ENCODE measurements at places on chromosomes 16 and 17.
A peak's percentile ranks its signal among the peaks of the same experiment; 100 is the strongest.

DNA sequence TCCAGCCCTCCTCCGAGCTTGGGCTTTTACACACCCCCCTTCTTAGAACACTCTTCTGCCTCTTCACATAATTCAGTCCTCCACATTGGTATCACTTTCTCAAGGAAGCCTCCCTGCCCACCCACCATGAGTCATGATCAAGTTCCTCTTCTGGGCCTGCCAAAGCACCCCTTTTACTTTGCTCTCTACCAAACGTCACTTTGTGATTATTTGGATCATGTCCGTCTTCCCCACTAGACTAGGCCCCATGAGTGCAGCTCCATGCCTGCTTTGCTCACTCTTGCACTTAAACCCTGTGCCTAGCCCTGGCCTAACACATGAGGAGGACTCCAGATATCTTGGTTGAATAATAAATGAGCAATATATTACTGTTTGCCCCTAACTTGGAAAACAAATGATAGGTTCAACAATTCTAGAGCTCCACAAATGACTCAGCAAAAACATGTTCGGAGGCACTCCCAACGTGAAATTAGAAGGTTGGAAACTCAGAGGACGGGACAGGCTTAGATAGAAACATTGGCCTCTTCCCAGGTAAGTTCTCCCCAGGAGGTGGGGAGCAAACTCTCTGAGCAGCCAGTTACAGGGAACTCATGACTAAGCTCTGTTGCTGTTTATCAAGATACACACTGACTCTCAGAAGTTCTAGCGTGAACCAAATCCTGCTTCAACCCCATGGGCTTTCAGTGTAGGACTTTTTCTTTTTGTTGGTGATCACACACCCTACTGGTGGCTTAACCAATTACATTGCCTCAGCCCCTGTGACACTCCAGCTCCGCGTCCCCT, 28.3 kb downstream of the G6PC1 start:
- DNase-seq, result peak; percentile 28

DNA sequence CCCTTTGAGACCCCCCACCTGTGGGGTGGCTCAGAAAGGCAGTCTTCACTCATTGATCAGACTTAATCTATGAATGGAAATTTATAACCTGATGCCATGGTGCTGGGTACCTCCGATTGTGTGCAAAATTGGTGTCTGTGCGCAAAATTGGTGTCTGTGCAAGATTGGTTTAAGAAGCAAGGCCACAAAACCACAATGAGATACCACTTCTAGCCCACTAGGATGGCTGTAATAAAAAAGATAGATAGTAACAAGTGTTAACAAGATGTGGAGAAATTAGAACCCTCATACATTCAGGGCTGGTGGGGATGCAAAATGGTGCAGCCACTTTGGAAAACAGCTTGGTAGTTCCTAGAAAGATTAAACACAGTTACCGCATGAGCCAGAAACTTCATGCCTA, 13.9 kb upstream of the CSNK2A2 start:
- DNase-seq, result no peak

DNA sequence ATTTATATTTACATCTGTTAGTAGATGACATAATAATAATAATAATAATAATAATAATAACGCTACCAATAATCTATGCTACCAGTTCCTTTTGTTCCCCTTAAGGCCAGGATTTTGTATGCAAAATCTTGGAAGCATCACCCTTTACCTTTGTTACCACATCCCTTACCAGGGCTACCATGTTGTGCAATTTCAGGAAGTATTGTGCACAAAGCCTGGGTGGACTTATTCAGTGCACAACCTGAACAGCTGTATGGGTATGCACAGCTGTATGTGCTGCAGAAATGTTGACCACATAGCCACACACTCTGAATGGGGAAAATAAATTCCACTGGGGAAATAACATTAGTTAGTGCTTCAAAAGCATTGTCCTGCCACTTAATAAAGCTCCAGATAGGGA, 19.9 kb upstream of the CALB2 start:
- DNase-seq, result no peak

- peak; percentile 93 for DNase-seq
Measured at GRCh38 chr17:83012868-83013778, 66.3 kb upstream of the METRNL start.

DNA sequence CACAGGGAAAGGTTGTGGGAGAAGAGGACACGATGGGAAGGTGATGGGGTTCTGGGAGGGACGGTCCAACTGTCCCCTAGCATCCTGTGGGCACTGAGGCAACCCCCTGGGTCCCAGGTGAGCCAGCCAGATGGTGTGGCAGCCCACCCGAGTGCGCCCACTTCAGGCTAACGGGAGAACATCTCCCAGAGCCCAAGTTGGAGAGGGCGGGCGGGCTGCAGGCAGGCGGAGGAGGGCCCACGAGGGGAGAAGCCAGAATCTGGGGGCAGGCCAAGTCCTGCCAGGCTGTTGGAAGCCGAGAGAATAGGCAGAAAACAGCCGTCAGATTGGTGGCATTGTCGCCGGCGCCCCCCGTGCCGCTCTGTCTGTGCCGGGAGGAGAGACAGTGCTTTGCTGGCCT, 13.8 kb upstream of the ABCC3 start:
- DNase-seq, result no peak

DNA sequence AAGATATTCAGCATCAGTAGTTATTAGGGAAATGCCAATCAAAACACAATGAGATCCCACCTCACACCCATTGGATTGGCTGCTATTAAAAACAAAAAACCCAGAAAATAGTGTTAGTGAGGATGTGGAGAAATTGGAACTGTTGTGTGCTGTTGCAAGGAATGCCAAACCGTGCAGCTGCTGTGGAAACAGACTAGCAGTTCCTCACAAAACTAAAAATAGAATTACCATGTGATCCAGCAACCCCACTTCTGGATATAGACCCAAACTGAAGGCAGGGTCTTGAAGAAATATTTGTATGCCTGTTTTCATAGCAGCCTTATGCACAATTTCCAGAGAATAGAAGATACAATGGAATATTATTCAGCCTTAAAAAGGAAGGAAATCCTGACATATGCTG, 46.0 kb downstream of the FOXK2 start:
- DNase-seq, result no peak

DNA sequence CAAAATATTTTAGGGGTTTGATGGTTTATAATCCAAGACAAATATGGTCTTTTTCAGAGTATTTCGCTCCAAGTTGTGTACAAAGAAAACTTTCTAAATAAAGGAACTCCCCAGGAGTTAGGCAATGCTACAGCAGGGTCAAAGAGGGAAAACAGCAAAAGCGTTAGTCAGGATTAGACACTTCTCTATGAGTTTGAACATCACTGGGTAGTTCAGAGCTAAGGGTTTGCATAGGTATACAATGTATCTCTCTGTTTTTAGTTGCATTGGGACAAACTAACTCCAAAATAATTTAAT, 34.8 kb downstream of the FAM20A start:
- DNase-seq, result no peak

DNA sequence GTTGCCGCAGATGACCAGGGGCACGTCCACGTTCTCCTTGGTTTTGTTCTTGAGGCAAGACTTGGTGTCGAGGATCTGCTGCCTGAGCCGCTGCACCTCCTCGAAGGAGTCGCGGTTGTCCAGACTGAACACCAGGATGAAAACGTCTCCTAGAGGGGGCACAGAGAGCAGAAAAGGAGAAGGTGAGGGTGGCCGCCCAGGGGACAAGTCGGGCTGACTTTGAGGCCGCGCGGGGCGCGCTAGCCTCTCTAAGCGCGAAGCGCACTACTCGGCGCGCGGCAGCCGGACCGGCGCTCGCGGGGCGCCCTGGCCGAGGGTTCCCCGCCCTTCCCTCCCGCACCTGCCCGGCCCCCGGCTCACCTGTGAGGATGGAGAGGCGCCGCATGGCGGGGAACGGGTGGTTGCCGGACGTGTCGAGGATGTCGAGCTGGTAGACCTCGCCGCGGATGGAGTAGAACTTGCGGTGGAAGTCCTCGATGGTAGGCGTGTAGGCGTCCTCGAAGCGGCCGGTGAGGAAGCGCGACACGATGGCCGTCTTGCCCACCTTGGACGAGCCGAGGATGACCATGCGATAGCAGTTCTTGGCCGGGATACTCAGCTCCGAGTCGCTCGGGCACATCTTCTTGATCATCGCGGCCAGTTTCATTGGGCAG, 533 bp downstream of the RASD1 start:
- no peak for DNase-seq

Measured in AG04449 (cell line).